COLO829 (cell line): ENCODE measurements at places on chromosomes 12 and 14.

DNA sequence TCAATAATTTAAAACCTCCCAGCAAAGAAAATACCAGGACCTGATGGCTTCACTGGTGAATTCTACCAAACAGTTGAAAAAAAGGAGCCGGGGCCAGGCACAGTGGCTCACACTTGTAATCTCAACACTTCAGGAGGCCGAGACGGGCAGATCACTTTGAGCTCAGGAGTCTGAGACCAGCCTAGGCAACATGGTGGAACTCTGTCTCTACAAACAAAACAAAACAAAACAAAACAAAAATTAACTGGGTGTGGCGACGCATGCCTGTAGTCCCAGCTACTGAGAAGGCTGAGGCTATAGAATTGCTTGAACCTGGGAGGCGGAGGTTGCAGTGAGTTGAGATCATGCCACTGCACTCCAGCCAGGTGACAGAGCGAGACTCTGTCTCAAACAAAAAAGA, 13.7 kb upstream of the TROAP start:
- no peak for DNase-seq

DNA sequence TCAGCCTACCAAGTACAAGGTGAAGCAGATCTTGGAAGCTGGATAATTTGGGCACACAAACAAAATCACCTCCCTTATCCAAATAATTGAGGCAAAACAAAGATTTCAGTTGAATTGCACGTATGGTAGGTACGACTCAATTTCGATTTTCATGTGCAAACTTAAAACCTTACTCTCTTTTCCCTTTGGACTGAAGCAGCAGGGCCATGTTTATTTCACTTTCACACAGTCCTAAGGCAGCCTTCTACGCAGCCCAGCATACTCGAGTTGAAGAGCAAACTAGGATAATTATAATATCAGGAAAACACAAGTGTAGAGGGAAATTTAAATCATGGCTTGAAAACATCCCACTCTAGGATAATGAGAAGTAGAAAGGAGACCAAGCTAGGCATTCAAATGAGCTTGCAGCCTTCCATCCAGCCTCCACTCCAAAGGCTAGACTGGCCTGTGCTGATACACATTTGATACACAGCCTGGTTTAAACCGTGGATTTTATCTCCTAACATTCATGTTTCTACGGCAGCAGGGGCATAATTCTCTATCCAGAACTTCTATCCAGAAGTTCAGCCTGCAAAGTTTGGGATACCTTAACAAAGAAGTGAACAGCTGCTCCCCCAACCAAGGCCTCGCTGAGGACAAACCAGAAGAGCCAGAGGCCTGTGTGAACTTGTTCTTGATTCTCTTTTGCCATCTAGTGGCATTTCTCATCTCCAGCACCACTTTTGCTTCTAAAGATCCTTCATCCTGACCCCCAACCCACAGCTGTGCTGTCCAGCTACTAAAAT, 2.4 kb upstream of the RNASE7 start:
- peak; percentile 86 for DNase-seq

- DNase-seq: no peak
Observed at GRCh38 chr12:49054524-49054923, 6.1 kb downstream of the KMT2D start.

DNA sequence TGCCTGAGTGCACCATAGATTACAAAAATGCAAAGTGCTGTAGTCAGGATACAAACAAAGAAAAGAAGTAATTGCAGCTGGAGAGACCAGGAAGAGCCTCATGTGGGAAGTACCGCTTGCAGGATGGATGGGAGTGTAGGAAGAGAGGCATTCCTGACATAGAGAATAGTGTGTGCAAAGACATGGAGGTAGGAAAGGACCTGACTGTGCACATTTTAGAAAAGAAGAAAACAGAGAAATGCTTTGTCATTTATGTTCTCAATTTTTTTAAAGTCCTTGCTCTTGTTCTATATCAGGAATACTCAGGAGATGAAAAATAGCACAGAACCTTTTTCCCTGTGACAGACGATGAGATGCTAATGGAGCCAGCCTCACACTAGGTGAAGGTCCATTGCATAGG, 358.7 kb upstream of the TMPO start:
- no peak for DNase-seq

GRCh38 chr14:95524706-95525512, 8.5 kb upstream of the SYNE3 start:
- DNase-seq: no peak

DNA sequence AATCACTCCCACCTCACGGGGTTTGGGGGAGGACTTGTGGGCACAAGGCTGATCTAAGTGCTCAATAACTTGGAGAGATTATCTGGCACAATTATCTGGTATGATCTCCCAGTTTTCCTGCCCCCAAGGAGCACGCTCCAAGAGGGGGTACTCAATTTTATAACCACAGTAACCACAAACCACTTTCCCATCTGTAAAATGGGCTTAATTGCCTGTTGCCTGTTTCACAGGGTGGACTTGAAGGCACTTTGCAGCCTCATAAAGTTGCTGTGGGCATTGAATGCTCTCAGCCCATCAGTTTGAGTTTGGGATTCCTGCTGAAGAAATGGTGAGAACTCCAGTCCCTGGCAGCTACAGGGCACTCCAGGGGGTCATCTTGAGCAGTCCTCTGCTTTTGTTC, 4.4 kb downstream of the SLC8B1 start:
- DNase-seq: no peak

DNA sequence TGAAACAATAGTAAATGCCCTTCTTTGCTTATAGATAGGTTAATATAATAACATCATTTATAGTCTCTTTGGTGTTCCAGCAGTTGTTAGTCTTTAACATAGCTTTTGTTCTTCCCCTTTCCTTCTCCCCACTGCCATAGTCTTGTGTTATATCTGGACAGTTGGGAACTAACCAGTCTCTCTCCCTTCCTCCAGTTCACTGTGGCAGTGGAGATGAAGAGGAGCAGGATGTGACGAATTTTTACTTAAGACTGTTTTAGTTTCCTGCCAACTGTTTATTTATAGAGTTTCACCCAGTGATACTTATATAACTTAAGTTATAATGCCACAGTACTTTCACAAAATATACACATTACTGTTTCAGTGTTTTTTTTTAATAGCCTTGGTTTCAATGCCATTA, 277.4 kb downstream of the PDZRN4 start:
- peak; percentile 20 for DNase-seq
